CD4-positive, alpha-beta T cell treated with Interleukin-10 for 1 hour (primary cell): ENCODE measurements at places on chromosomes 13 and 19.

- no peak for DNase-seq
Measured at GRCh38 chr13:60590800-60591747, 194.1 kb downstream of the TDRD3 start.

- DNase-seq: no peak
Measured at GRCh38 chr19:6700586-6701316, 19.7 kb downstream of the C3 start.

DNA sequence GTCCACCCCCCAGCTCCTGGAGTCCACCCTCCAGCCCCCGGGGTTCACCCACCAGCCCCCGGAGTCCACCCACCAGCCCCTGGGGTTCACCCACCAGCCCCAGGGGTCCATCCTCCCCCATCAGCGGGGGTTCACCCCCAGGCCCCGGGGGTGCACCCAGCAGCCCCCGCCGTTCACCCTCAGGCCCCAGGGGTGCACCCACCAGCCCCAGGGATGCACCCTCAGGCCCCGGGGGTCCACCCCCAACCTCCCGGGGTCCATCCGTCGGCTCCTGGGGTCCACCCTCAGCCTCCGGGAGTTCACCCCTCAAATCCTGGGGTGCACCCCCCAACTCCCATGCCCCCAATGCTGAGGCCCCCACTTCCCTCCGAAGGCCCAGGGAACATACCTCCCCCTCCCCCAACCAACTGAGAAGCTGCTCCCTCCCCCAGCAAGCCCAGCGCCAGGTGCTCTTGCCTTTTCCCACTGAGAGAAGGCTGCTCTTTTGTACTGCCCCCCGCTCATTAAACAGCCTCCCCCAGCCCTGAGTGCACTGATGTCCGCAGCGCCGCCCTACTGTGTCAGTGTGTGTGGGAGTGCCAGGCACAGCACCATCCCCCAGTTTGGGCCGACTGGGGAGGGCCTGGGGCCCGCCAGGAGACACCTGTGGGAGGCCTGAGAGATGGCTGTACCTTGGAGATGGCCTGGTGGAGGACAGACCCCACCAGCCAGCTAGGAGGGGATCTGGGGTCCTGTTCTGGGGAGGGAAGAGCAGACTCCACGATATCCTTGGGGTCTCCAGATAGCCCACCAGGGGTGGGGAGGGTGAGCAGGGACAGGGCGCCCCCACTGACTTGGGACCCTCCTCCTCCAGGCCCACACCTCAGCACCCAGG, 750 bp upstream of the AMH start:
- no peak for DNase-seq

DNA sequence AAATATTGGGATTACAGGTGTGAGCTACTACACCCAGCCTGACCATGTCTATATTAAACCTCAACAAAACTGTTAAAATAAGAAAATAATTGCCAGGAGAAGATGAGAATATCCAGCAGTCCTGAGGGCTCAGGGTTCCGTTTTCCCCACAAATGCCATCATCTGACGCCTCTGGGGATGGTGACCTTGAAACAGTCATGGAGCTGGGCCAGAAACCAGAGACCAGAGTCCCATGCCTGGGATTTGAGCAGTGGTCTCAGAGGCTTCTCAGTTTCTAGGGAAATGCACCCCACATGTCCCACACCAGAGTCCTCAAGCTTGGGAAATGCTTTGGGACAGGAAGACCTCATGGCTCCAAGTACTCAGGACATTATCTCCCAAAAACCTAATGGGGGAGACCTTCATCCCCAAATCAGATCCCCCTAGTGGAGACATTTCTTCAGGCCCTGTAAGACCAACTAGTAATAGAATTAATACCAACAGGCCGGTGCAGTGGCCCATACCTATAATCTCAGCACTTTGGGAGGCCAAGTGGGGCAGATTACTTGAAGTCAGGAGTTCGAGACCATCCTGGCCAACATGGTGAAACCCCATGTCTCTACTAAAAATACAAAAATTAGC, 2.9 kb upstream of the MAP1S start:
- DNase-seq: no peak

GRCh38 chr13:113584870-113585671, 518 bp downstream of the TFDP1 start:
- DNase-seq: no peak

GRCh38 chr19:53900191-53900860, 8.8 kb upstream of the CACNG7 start:
- no peak for DNase-seq

- no peak for DNase-seq
Measured at GRCh38 chr19:858868-859843, at the start of gene CFD. Gene CFD (plus strand): TSS chr19:859664. CDS start chr19:859690, 26 bp downstream.

DNA sequence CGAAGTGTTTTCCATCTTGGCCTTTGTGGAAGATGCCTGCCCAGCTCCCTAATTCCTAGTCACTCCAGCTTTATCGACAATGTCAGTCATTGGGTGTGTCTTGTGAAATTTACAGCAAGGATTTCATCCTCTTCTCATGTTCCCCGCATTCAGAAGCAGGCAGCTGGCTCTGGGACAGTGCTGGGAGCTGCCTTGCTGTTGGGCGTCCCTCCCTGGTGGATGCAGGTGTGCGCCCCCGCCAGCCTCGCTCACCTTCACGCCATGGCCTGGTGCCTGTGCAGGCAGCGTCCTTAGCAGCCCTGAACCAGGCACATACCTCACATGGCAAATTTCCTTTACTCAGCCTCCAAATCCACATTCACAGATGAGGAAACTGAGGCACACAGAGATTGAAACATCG, 39.7 kb upstream of the TFDP1 start:
- DNase-seq: no peak

GRCh38 chr13:27920677-27921420, 1.0 kb downstream of the PDX1 start:
- no peak for DNase-seq

- no peak for DNase-seq
Measured at GRCh38 chr13:67075239-67075638, 154.9 kb downstream of the PCDH9 start.

DNA sequence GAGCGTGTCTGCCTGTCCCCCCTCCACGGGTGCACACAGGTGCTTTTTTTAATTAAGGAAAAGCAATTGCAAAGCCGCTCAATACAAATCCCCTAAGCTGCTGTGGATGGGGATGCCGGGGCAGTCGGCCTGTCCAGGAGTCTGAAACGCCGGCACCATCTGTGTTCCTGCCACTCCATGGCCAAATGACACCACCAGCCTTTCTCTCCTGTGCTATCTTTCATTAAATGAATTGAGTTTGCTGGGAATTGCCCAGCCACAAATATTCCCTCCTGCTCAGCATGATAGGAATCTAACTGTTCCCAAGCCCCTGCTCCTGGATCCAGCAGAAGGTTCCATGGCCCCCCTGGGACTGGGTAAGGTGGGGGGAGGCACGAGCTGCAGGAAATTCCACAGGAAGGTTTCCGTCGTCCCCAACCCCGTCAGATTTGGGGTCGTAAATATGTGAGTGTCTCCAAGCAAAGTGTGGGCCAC, 139.2 kb downstream of the KDM4B start:
- no peak for DNase-seq

DNA sequence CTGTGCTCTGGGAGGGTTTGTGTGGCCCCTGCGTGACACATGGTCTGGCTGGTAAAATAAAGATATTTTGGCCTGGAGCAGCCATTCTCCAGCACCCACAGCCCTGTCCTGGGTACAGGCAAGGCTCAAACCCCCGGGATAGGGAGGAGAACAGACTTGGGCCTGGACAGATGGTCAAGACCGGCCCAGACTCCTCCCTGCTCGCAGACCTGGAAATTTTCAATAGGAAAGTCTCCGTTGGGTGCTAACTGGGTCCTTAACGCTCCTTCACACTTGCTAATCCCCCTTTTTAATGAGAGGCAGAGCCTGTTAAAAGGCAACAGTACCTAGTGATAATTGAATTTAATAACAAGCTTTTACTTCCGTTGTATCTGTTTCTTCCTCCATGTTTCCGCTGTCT, 2.5 kb downstream of the PALM start:
- no peak for DNase-seq

- no peak for DNase-seq
Measured at GRCh38 chr13:73815796-73816195, 318.4 kb downstream of the KLF12 start.

- DNase-seq: no peak
Measured at GRCh38 chr19:3084943-3085342, 9.2 kb upstream of the GNA11 start.

- DNase-seq: no peak
Measured at GRCh38 chr19:3950871-3951861, 18.3 kb downstream of the NMRK2 start.

DNA sequence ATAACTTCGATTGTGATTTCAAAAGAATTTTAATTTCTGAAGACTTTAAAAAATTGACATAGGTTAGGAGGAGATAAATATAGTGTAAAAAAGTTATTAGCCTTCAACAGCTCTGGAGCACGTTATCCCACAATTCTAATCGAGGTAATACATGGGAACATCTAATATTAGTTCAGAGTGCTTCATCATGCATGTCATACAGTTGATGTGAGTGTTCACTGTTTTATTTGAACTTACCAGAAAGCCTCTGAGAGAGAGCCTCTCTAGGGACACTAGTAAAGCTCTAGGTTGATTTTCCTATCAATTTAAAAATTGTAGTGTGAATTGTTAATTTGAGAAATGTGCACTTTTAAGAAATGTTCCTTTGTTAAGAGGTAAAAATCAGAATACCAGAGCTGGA, 140.4 kb downstream of the LMO7 start:
- DNase-seq: no peak

DNA sequence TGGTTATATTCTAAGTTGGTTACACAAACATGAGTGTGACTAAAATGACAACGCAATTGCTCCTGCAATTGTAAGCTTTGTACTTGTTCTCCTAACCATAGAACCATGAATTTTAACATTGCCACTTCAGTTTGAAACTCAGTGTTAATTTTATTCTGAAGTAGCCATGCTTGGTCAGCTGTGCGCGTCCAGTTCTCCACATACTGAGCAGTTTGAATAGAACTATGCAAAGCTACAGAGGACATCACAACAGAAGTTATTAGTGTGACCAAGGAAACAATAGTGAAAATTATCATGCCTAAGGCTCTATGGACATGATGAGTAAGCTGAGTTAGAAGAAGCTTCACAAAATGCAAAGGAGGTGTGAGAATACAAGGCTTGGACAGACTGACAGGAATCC, 19.6 kb upstream of the ZNF100 start:
- DNase-seq: no peak
